MV-4-11 (cell line): ENCODE measurements at places on chromosomes 3 and 15.
A peak's percentile ranks its signal among the peaks of the same experiment; 100 is the strongest.

DNA sequence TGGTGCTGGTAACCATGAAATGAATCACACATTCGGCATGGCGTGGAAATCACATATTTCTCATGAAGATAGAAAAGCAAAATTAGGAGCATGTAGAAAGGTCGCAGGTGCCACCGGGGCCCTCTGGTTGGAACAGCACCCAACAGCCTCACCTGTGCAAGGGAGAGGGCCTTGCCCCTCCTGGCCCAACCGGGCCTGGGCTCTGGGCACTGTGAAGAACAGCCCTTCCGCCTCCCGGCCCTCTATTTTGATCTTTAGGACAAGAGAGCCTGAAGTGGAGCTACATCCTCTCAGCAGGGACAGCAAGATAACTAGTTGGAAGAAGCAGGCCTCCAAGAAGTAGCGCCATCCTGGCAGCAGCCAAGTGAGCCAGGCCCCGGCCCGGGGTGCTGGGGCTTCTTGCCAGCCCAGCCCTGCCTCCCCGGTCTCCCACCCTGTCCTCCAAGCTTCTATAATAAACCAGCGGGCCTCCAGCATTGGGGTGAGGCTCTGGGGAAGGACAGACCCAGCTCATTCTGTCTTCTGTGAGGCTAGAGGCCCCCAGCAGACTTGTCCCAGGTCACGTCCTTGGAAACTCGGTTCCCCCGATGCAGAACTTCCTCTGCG, 46.1 kb upstream of the FGD5 start:
- DNase-seq: no peak

DNA sequence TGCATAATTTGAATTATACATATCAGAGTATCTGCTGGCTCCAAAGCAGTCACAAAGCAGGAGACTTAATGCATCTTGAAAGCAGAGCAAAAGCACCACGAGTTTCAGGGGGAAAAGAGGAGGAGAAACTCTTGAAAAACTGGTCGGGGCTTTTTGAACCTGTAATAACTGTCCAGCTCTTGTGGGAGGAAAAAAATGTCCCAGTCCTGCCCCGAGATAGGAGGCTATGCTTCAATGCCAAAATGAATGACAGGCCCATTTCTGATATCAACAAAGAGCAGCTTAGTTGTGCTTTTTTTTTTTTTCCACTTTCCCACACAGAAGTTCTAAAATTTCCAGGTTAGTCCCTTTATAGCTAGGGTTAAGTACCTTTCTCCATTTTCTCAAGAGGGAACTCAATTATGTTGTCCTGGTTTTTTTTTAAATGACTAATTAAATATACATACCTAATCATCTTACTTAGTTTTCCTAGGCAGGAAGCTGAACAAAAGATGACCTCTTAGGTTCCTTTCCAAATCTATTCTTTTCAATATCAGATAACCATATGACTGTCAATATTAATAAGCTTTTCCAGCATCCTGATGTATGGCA, 120.2 kb downstream of the TFDP2 start:
- no peak for DNase-seq

DNA sequence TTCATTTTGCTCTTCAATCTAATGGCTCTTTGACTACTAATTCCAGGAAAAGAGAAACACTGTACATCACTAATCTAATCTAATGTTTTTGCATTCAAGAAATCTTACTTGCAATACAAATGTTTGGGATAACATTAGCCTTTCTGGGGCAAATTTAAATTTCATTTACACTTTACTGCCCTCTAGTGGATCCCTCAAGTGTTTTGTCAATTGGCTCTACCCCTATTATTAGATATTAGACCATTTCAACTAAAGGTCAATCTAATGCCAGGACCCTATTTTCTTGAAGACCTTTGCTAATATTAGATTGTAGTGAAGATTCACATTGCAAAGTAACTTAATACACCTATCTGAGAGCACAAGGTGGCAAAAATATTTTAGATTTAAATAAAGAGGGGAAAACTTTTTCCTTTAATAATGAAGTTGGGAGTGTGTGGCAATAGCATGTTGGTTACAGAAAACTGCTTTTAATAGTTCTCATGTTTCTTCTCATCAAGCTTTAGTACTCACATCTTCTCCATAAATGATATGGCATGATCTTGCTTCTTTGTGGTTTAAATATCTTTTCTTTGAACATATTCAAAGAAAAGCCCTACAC, 5.0 kb downstream of the C2CD4A start:
- DNase-seq: peak; percentile 37

DNA sequence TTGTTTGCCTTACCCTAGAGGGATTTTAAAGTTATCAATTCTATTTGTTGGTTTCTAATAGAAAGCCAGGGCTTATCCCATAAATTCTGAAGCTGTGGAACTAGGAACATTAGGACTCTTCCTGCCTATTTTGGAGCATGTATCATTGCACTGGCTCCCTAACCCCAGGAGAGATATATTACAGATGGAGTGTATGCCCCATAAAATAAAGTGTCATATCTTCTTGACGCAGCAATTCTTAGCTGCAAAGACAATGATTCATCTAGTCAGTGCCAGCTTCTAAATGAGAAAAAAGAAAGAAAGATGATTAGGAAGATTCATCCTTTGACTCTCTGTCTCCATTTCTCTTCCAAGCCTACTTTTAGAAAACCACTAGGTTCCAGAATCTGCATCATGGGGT, 74.8 kb upstream of the MAGI1 start:
- DNase-seq: no peak

- DNase-seq: no peak
Observed at GRCh38 chr3:144463911-144464310, 492.3 kb downstream of the DIPK2A start.

DNA sequence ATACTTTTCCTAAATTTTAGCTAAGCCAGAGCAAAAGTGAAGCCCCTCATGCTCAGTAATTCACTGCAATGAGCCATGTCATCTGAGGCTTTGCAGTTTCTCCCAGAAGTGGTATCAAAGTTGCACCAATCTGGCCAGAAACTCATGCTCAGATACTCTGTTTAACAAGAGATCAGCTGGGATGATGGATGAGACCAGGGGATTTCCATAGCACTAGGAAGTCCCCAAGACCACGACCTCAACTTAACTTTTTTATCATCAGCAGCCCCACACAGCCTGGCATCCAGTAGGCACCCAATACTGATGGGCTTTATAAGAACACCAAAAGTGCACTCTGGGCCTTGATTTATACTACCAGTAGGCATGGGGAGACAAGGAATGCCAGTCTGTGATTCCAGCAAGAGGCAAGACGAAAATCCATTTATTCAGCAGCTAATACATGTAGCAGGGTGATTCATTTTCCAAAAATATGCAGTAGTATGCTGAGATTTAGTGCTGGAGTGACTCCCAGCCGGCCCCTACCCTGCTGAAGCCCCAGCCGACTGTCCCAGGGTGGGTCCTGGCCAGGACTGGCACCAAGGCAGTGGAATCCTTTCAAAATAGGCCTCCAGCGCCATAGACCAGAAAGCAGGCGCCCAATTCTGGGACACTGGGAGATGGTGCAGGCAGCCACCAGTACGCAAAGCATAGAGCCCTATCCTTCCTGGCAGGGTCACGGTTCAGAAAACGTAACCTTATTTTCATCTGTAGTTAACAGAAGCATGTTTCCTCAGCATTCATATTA, 612 bp upstream of the LDHAL6B start:
- no peak for DNase-seq

DNA sequence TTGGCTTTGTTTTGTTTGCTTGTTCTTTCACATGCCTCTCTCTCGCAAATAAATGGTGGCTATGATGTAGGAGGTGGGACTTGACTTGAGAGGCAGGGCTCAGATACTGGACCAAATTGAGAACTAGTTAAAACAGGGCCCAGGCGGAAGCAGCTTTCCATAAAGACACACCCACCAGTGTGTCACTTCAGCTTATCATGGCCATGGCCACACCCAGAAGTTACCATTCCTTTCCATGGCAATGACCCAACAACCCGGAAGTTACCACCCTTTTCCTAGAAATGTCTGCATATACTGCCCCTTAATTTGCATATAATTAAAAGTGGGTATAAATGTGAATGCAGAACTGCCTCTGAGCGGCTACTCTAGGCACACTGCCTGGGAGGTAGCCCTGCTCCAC, 62.6 kb upstream of the CNTN4 start:
- DNase-seq: no peak

GRCh38 chr3:127431066-127431465, 143.2 kb upstream of the PRR20G start:
- no peak for DNase-seq

DNA sequence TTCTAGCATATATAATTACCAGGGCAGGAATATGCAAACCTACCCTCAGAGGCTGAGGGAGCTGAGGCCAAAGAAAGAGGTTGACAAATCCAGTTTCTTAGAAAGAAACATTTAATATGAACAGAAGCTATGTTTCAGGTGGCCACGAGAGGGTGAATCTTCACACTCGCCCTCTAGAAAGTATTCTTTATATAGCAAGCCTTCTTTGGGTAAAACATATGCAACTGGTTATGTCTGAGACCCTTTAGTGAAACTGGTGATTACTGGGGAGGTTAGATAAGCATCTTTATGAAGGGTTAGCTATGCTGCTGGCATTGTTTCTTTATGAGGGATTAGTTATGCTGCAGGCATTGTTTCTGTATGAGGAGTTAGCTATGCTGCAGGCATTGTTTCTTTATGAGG, 50.7 kb upstream of the GOLGA6L2 start:
- peak; percentile 37 for DNase-seq

GRCh38 chr3:158788446-158788845, 13.4 kb upstream of the MFSD1 start:
- DNase-seq: no peak

GRCh38 chr15:58058073-58058472, 7.4 kb downstream of the ALDH1A2 start:
- no peak for DNase-seq

DNA sequence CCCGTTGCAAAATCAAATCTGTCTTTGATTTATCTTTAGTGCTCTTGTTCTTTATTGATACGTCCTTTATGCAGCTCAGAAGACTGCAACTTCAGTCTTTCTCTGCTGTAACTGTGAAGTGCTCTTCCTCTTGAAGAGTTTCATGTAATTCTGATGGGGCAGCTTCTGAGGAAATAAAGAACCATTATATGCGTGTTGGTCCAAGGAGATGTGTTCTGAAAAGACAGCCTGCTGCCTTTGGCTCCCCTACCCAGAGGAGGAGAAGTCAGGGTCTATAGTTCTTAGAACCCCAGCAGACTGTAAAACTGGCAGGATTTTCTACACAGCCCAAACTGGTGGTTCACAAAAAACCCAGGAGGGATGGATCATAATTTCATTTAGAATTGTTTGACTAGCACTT, 22.4 kb upstream of the ABHD10 start:
- no peak for DNase-seq

DNA sequence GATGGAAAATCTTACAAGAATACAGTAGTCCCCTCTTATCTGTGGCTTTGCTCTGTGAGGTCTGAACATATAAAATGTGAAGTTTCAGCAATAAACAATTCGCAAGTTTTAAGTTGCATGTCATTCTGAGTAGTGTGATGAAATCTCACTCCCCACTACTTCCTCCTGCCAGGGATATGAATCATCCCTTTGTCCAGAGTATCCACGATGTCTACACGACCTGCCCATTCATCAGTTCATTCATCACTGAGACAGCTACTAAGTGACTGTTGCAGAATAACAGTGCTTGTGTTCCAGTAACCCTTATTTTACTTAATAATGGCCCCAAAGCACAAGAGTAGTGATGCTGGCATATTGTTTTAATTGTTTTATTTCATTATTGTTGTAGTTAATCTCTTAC, 489.2 kb upstream of the UBE2E2 start:
- peak; percentile 95 for DNase-seq

DNA sequence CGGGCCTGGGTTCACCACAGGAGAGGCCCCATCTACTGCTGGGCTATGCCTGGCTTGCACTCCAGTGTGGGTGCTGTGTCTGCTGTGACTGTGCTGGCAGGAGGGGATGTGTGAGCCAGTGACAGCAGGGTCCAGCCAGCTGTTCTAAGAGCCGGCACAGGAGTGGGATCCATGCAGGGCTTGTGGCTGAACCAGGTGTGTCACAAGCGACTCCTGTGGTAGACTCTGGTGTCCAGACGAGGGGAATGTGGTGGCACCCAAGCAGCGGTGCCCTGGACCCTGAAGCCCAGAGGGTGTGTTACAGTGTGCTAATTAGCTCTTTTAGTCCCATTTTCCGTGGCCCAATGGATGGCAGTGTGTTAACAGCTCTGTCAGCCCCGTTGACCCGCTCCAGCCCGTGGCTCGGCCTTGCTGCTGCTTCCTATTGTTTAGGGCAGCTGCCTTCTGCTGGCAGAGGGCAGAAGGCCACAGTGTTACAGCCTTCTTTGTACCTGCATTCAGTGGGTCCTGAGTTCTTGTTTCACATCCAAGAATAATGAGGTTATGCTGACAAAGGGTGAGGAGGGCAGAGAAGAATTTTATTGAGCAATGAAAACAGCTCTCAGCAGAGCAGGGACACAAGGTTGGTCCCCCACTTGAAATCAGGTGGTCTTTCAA, 78.5 kb upstream of the RNU6-1 start:
- no peak for DNase-seq

GRCh38 chr3:112074616-112075497, 11.3 kb upstream of the C3orf52 start:
- no peak for DNase-seq

GRCh38 chr3:32493437-32494414, 8.9 kb downstream of the CMTM6 start:
- DNase-seq: peak; percentile 1

GRCh38 chr3:154168998-154169795, 48.0 kb downstream of the ARHGEF26 start:
- no peak for DNase-seq

DNA sequence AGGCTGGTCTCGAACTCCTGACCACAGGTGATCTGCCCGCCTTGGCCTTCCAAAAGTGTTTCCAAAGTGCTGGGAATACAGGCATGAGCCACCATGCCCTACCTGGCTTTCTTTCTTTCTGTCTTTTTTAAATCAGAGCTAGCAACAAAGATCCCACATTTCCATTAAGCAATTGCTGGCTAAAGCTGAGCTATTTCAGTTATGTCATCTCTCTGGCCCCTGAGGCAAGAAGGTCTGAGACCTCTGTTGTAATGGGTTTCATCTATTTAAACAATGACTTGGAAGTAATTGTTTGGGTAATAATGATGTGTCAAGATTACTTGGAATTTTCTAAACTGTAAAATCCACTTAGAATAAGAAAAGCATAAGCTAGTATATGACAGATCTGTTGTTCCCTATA, 30.2 kb upstream of the CRBN start:
- DNase-seq: no peak

GRCh38 chr15:40776537-40777141, 6.9 kb downstream of the C15orf62 start:
- no peak for DNase-seq

- DNase-seq: no peak
Observed at GRCh38 chr3:127767126-127767525, 55.2 kb downstream of the MGLL start.
